ENCODE measurements at places on chromosomes 7 and 10.

GRCh38 chr10:61891906-61892585, 9.5 kb upstream of the ARID5B start:
- no peak for DNase-seq

DNA sequence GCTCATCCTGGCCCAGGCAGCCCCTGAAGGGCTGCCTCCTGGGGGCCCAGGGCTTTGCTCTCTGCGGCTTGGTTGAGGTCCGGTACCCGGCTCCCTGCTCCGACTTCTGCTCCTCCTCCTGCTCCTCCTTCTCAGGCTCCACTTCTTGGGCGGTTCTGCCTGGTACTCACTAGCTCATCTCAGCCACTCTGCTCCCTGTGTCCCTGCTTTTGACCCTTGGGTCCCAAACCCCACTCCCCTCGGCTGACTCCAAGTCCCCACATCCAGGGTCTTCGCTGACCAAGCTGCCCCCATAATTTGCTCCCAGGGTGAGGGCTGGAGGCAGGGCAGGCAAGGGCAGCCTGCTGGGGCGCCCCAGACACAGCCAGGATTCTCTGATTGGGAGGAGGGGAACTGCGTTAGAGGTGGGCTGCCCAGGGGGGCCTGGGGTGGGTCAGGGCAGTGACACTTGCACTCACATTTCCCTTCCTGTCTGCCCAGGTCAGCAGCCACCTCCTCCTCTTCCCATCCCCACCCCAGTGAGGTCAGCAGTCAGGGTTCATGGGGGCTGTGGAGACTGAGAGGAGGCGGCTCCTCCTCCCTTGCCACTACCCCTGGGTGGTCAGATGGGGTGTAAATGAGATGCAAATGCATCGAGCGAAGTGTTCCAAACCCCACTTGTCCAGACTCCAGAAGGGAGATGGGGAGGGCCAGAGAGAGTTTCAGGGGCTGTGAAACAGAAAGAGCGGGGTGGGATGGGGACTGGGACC, 2.2 kb downstream of the SMARCD3 start:
- DNase-seq = no peak

- no peak for DNase-seq
Observed at GRCh38 chr7:76377186-76377918, 18.6 kb upstream of the YWHAG start.

DNA sequence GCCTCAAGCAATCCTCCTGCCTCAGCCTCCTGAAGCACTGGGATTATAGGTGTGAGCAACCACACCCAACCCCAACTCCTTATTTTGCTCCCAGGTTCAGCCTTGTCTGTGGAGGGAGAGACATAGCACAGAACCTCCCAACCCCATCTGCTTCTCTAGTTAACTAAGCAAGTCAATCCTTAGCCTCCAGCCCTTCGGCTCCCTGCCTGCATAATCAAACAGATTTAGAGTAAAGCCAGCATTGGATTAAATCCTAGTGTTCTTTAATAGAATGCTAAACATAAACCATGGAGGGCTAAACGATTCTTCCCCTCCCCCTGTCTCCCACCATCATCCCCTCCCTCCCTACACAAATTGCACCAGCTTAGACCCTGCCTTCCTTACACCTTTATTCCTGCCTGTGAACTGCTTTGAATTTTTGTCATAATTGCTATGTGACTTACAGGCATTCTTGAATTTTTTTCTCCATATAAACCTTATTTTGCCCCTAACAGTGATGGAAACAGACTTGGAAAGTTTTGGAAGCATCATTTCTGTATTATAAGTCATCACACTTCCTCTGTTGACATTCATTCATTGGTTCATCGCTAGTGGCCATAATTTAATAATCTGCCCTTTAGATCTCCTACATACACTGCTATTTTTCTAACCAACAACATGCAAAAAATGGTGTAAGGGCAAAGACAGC, 72.6 kb upstream of the TOMM7 start:
- DNase-seq = no peak

GRCh38 chr7:19713676-19714075, 4.8 kb upstream of the POLR1F start:
- DNase-seq = peak; percentile 40

GRCh38 chr7:134028853-134029252, 98.3 kb upstream of the LRGUK start:
- DNase-seq = no peak
